AG09319 (cell line): ENCODE measurements at places on chromosomes 1 and 21.
A peak's percentile ranks its signal among the peaks of the same experiment; 100 is the strongest.

DNA sequence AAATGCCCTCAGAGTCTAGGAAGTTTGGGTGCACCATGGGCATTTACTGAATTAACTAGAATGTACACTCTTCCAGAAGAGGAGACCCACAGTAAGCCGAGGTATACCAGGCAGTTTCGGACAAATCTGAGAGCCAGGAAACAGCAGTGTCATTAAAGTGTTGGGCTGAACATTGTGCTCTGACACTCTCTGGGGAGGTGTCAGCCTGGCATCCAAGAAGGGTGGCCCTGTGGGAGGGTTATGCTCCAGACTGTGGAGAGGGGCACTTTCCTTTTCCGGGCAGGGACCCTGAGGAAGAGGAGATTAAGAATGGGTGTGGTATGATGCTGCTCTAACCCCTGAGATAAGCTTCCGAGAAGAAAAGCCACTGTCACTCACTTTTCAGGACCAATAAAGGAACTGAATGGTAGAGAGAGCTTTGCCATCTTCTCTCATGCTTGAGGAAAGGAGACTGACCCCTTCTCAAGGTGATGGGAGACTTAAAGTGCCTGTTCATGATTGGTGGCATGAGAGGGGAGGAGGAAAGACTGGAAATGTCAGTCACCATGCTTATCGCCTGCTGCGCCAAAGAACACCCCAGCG lies 98.2 kb downstream of the UCK2 start:
- no peak for DNase-seq

DNA sequence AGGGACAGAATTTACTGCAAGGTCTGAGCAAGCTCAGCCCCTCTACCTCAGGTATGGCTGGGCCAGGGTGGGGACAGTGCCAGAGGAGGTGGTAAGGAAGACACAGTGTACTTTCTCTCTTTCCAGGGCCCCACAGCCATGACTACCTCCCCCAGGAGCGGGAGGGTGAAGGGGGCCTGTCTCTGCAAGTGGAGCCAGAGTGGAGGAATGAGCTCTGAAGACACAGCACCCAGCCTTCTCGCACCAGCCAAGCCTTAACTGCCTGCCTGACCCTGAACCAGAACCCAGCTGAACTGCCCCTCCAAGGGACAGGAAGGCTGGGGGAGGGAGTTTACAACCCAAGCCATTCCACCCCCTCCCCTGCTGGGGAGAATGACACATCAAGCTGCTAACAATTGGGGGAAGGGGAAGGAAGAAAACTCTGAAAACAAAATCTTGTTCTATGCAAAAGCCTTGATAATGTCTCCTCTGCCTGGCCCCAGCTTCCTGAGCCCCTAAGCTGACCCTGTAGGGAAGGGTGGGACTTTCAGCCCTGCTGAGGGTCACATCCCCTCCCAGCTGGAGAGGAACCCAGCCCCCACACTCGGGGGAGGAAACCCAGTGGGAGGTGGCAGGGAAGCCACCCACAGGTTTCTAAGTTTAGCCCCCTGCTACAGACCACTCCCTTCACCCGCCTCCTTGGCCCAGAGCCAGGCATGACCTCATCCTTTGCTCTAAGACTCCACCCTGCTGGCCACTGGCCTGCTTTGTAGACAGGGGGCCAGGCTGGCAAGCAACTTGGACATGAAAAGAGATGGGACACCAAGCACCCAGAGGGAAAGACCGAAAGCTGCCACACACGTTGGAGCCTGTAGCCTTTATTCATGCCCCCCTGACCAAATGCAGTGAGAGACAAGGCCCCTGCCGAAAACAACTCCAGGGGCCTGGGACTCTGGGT lies 6.4 kb downstream of the RHOC start:
- peak; percentile 80 for DNase-seq

- DNase-seq = no peak
Observed at GRCh38 chr1:232166942-232167341, 463.0 kb downstream of the SIPA1L2 start.

DNA sequence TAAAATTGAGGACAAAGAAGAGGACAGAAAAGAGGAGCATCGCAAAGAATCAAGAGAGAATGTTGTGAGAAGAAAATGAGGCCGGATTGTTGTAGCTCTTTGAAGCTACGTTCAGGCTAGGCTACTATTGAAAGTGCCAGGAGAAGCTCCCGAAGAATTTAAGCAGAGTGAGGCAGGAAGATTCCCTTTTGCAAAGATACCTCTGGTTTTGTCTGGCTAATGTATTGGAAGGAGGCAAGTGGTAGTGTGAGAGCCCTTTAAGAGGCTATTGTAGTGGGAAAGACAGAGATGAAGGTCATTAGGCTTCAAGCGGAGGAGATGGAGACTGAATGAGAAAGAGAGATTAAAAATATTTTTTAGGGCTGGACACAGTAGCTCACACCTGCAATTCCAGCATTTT lies 476.9 kb upstream of the ADGRL2 start:
- DNase-seq = no peak

DNA sequence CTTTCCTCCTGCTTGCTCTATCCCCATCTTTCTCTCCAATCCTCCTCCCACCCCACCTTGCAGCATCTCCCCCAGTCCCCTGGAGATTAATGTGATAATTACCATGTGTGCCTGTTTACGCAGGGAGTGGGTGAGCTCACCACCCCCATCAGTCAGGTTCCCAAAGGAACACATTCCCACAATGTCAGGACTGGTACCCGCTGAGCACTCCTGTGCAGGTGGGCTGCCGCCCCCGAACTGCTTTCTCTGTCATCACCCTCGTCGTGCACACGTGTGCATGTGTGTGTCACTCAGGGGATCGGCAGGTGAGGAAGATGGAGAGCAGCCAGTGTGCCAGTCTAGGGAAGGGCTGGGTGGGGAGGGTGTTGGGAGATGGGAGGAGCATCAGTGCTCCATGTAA lies 163.4 kb downstream of the CACNA1E start:
- DNase-seq = no peak

- no peak for DNase-seq
Observed at GRCh38 chr1:116368241-116368640, 4.8 kb upstream of the ATP1A1 start.

- no peak for DNase-seq
Observed at GRCh38 chr1:150796374-150796773, 11.7 kb downstream of the CTSK start.

GRCh38 chr1:243980471-243980870 lies 70.6 kb upstream of the ZBTB18 start:
- DNase-seq = no peak

GRCh38 chr1:224594851-224595250 lies 21.3 kb upstream of the CNIH3 start:
- no peak for DNase-seq

- DNase-seq = no peak
Observed at GRCh38 chr1:187465441-187465840, 636.7 kb downstream of the PLA2G4A start.

- DNase-seq = no peak
Observed at GRCh38 chr1:203276916-203277545, 28.3 kb upstream of the BTG2 start.

DNA sequence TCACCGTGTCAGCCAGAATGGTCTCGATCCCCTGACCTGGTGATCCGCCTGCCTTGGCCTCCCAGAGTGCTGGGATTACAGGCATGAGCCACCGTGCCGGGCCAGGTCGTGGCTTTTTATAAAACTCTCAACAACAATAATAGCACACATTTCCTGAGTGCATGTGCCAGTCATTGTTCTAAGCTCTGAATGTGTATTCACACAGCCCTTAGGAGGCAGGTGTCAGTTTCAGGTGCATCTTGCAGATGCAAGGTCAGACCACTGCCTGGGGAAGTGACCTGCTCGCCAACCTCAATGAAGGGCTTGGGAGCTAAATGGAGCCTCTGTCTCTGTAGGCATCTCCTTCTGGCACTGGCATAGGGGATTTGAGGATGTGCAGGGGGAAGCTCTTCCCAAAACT lies 1.6 kb upstream of the LEFTY2 start:
- no peak for DNase-seq

DNA sequence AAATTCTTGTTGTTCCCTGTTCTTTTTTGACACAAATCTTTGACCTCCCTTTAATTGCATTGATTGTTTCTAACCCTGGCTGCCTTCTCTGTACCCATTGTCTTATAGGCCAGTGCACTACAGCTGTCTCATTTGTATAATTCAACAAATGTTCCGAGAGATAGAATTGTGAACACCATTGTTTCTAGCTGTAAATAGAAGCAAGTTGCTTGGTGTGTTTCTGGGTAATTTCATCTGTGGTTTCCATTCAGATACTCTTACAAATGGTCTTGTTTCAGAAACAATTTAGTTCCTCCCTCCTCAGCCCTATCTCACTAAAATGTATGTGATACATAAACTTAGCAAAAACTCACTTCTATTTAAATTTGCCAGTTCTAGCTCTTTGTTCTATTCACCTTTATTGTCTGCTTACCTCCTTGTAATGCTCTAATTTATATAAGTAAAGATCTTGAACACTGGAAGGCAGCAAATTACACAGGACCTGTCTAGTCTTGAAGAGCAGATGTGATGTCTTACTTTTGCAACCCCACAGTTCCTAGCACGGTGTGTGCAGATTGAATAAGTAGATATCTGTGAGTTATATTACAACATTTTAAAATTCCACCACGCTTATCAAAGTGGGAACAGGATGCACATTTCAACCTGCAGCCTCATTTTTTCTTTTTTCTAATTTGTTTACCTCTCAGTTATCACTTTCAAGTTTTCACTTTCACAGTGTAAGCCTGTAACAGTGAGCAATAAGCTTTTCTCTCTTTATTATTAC lies 515.6 kb upstream of the ZP4 start:
- no peak for DNase-seq

DNA sequence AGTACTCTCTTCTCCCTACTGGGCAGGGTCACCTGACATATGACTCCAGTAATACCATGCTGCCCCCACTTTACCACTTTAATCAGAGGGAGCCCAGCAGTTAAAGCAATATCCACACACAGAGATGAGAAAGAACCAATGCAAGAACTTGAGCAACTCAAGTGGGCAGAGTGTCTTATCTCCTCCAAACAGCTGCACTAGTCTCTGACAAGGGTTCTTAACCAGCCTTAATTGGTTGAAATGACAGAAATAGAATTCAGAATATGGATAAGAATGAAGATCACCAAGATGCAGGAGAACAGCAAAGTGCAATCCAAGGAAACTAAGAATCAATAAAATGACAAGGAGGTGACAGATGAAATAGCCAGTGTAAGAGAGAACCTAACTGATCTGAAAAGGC lies 91.0 kb downstream of the KCNT2 start:
- DNase-seq = no peak

DNA sequence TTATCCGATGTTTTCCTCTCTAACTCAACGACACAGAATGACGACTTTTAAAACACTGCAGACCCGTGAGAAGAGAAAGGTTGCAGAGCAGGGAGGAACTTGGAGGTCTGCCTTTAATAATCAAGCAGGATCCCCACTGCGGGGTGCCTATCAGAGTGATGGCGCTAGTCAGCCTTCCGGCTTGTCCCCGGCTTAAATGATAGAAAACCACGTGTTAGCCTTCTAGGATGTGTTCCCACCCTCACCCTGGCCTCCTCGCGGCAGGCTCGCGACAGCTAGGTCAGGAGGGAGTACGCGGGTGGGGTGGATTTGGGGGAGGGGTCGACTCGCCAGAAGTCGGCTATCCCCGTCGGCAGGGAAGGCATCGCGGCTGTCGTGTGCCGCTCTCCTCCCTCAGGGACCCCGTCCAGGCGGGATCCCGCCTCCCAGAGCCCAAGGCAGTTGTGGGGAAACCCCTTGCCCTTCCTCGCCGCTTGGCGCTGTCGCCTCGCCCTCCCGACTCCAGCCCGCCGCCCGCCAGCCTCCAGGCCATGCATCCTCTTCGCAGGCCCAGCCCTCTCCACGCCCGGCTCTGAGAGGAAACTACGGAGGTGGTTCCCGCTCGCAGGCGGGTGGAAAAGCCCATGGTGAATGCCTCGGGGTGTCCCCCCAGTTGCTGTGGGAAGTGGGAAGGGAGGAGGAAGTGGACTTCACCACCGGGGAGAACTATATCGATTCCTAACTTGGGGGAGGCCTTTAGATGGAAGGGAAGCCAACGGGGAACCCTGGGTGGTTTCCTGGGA lies 1.1 kb upstream of the SMG7 start:
- peak; percentile 46 for DNase-seq

- no peak for DNase-seq
Observed at GRCh38 chr1:48245106-48245505, 22.6 kb downstream of the SLC5A9 start.

DNA sequence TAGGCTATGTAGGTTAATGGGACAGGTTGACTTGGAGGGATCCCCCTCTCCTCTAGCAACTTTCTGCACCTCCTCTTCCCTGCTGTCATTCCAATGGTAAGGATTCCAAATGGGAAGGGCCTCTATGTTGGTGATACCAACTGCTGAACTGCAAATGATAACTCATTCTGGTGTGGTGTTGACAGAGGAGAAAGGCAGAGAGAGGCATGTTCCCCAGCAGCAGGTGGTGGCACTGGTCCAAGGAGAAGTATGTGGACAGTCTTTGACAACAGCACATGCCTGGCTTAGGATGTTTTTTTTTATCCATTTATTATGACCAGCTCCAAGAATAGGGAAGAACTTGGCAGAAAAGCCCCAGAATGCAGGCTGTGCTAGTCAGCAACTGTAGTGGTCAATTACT lies 19.6 kb upstream of the SPAG17 start:
- DNase-seq = no peak

DNA sequence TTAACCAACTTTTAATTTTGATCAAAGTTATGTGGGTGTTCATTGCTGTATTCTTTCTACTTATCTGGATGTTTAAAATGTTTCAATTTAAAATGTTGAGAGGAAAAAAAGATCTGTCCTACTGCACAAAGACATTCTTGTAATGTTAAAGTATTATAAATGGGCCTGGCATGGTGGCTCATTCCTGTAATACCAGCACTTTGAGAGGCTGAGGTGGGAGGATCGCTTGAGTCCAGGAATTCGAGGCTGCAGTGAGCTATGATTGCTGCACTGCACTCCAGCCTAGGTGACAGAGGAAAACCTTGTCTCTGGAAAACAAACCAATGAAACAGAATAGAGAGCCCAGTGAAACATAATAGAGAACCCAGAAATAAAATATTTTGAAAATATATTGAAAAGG lies 65.5 kb upstream of the LRRC8B start:
- DNase-seq = no peak

DNA sequence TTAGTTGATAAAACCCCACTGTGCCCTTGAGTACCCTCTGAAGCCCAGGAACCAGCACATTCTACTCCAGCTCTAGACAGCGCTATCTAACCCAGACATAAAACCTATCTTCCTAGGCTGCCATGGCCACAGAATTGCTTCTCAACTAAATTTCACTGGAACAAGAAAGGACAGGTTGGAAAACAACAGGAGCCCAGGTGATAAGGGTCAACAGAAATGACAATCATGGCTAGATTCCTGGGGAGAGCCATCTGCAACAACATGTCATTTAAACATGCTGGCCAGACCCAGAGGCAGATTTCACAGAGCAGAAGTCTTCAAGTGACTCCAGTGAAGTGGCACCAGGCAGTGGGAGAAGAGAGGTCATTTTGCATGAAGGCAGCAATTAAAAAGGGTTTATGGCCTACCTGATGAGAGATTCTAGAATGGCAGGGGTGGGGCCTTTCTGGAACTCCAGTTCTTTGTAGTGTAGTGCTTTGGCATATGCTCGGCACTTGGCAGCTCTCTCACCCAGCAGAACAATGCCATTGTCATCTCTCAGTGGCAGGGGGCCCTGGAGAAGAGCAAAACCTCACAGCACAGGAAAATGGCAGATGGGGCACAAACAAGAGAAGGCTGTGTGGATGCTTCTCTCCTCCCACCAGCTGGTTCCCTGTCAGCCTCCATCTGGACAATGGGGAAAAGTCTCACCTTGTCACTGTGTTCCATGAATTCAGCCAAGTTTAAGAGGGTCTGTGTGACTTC lies 9.9 kb downstream of the ANGPTL7 start:
- DNase-seq = no peak

GRCh38 chr1:64765826-64766225 lies 21.0 kb downstream of the RAVER2 start:
- no peak for DNase-seq

- no peak for DNase-seq
Observed at GRCh38 chr1:12177156-12177998, 10.6 kb downstream of the TNFRSF1B start.
